T-helper 1 cell (primary cell): ENCODE measurements at places on chromosomes 1 and 21.
A peak's percentile ranks its signal among the peaks of the same experiment; 100 is the strongest.

DNA sequence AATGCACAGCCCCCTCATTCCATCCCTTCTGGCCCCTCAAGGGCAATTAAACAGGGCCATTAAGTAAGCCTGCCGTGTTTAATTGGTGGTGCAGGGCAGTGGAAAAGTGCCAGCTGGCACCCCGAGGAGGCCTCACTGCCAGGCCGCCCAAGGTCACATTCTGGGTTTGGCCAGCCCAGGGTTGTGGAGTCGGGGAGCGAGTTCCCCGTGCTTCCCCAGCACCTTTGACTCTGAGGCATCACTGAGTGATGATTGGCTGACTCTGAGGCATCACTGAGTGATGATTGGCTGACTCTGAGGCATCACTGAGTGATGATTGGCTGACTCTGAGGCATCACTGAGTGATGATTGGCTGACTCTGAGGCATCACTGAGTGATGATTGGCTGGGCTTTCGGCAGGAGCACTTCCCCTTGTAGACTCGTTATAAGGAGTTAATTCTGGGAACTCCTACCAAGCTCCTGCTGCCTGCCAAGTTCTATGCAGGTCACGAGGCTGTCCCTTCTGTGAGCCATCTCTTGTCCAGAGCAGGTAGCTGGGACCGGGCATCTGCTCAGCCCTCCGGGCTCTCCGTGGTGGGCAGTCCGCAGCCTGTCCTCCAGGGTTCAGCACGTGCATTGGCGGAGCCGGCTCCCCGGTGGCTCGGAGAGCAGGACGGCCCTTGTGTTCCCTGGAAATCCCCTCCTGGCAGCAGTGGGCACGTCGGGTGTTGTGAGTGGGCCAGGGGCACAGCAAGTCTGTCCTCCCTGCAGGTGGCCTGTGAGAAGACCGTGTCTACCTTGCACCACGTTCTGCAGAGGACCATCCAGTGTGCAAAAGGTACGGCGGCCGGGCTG is 20.9 kb downstream of the CSTB start:
- no peak for DNase-seq

GRCh38 chr1:111285879-111286278 is 4.8 kb upstream of the CHIA start:
- DNase-seq, result no peak

- no peak for DNase-seq
These were observed 5.0 kb downstream of the FYB2 start for GRCh38 chr1:56814205-56814604.

DNA sequence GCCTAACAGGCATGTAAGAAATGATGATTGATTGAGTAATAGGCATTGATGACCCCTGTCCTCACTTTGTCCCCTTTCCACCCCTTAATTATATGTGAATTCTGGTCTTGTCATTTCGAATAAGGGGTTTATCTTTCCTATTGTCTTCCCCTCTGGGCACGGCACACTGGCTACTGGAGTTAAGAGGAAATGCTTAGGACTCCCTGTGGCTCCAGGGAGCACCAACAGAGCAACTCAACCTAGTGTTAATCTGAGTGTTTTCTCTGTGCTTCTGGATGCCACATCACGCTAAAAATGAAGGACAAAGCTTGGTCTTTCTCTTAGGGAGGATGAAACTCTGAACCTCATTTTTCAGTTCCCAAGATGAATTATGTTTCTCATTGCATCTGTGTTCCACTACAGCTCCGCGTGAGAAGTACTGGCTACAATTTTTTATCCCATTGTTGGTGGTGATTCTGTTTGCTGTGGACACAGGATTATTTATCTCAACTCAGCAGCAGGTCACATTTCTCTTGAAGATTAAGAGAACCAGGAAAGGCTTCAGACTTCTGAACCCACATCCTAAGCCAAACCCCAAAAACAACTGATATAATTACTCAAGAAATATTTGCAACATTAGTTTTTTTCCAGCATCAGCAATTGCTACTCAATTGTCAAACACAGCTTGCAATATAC is 5.3 kb downstream of the FCER1A start:
- no peak for DNase-seq

GRCh38 chr1:229942501-229942900 is 124.5 kb upstream of the GALNT2 start:
- no peak for DNase-seq

- DNase-seq, result no peak
These were observed 52.5 kb downstream of the EPRS1 start for GRCh38 chr1:219993554-219994433.

- no peak for DNase-seq
These were observed 405.3 kb upstream of the PRMT6 start for GRCh38 chr1:106651028-106651762.

- no peak for DNase-seq
These were observed 540 bp upstream of the C1orf198 start for GRCh38 chr1:230868736-230869385.

- no peak for DNase-seq
These were observed 13.6 kb downstream of the INAVA start for GRCh38 chr1:200908191-200908868.

- peak; percentile 49 for DNase-seq
These were observed 2.9 kb downstream of the GFI1 start for GRCh38 chr1:92483610-92484471.

DNA sequence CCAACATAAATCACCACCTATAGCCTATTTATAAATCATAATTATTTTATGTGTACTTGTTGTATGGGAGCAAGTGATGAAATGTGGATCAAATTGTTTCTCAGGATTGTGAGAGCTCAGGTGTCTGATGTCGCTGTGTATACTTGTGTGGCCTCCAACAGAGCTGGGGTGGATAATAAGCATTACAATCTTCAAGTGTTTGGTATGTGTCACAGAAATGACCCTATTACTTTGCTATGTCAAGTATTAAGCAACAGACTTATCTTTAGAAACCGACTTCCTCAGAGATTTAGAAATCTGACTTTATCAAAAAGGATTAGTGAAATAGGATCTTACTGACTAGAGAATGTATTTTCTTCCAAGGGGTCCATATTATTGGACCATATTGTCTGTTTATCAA is 280.9 kb downstream of the TPR start:
- DNase-seq, result no peak

DNA sequence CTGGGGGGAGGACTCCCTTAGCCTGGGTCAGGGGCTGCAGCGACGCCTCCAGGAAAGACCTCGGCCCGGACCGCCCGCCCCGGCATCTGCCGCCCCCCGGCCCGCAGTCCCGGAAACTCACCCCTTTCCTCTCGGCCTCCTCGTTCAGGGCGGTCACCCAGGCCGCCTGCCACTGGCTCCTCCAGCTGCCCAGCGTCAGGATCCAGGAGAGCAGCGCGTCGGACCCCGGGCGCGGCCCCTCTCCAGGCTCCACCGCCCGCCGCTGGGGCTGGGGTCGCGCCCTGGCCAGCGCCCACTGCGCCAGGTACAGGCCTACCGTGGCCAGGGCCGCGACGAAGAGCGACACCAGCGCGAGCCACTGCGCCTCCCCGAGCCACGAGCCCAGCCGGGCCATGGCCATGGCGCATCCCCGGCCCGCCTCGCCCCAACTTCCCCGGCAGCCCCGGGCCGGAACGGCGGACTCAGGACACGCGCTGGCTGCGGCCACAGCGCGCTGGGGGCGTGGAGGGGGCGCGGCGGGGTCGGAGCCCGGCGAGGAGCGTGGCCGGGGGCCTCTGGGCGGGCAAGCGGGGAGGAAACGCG is 478 bp downstream of the C2CD2 start:
- no peak for DNase-seq

- no peak for DNase-seq
These were observed 210.3 kb downstream of the URB2 start for GRCh38 chr1:229836324-229836723.

DNA sequence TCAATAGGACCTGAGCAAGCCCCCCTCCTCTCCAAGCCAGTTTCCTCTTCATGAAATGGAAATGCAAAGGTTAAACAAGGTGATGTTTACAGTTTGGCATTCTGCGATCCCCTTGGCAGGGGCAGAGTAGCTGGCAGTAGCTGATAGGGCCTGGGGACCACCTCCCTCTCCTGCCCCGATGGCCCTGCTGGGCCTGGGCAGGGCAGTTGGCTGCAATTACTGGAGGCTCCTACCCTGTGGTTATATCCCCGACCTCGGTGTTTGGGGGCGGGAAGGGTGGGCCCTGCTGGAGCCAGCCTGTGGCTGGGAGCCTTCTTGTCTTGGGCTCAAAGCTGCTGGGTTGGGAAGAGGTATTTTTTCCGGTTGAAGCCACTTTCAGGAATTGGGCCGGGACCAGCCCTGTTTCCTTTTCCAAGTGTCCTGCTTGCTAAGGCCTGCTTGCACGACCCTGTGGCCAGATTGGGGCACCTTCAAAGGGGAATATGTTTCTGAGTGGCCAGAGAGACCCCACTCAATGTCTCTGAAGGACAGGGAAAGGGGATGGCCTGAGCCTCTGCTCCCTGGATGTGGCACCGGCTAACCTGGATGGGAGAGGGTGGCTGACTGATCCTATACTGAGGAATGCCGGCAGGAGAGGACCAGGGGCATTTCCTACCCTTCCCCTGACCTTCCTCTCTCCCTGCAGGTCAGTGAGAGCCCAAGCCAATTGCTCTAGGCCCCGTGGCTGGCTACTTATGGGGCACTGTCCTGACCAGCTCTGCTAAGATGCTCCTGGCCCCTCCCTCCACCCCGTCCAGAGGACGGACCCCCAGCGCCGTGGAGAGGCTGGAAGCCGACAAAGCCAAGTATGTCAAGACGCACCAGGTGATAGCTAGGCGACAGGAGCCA is 1.9 kb downstream of the FAM110D start:
- DNase-seq, result no peak

GRCh38 chr1:173330149-173330951 is 123.2 kb upstream of the TNFSF4 start:
- DNase-seq, result no peak
